ENCODE measurements at places on chromosomes 6 and 20.

GRCh38 chr6:26275663-26276062, 89.3 kb upstream of the BTN3A2 start:
- DNase-seq, result no peak

GRCh38 chr6:19803331-19804204, 33.6 kb upstream of the ID4 start:
- no peak for DNase-seq

DNA sequence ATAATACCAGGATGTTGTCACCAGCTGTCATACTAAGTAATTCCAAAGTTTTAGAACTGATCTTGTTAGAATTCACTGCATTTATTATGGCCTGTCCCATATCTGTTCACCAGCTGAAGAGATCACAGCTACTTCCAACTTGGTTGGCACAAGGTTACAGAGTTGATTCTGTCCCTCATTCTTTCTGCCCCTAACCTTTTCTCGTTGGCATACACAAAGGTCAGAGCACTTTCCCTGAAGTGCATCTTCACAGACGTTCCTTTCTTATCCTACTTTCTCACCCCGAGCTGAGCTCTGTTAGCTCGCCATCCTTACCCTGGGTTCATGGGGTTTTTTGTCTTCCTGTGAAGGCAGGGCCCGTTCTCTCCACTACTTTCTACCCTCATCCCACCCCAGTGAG, 66.0 kb upstream of the VSTM2L start:
- no peak for DNase-seq

GRCh38 chr6:85452441-85452881, 2.6 kb downstream of the NT5E start:
- no peak for DNase-seq

DNA sequence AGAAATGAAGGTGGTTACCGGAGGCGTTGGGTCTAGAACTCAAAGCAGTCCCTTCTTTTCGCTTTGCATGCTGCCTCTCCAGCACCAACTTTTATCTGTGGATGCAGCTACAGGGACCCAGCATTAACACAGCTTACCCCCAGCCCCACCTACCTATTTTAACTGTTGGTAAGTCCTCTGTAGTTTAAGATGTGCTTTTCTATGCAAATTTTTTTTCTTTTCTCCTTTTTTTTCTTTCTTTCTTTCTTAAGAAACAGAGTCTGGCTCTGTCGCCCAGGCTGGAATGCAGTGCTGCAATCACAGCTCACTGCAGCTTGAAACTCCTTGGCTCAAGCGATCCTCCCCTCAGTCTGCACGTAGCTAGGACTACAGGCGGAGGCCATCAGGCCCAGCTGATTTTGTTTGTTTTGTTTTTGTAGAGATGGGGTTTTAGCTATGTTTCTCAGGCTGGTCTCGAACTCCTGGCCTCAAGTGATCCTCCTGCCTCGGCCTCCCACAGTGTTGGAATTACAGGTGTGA, 6.5 kb upstream of the USP45 start:
- no peak for DNase-seq

GRCh38 chr6:54074578-54075195, 36.6 kb upstream of the MLIP start:
- no peak for DNase-seq

- DNase-seq, result no peak
Measured at GRCh38 chr6:169804427-169804826, 53.0 kb downstream of the ERMARD start.

DNA sequence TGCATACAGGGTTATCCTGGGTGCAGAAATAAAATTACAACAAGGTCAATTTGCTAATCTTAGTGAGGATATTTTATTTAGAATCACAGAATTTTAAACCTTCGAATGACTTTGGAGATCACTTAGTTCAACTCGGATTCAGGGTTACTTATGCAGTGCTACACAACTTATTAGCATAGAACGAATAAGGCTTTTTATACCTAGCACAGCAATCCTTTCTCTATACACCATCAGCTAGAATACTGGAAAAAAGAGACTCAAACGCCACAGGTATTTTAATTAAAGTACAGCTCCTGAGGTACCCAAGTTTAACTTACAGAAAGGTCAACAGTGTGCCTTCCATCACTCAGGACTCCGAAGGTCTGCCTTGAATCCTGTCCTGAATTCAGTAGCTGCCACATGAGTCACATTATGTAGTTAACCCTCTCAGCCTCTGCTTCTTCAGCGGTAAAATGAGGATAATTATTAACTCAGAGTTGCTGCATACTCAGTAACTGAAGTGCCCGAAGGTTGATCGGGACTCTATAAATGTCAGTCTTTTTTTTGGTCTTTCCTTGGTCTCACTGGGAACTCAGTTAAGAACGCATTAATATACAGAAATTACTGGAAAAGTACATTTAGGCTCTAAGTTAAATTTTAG, 6.0 kb upstream of the QKI start:
- DNase-seq, result no peak

GRCh38 chr6:29968130-29968529, 25.8 kb downstream of the HLA-A start:
- DNase-seq, result no peak

- DNase-seq, result no peak
Measured at GRCh38 chr6:44262467-44263353, 2.6 kb downstream of the NFKBIE start.

DNA sequence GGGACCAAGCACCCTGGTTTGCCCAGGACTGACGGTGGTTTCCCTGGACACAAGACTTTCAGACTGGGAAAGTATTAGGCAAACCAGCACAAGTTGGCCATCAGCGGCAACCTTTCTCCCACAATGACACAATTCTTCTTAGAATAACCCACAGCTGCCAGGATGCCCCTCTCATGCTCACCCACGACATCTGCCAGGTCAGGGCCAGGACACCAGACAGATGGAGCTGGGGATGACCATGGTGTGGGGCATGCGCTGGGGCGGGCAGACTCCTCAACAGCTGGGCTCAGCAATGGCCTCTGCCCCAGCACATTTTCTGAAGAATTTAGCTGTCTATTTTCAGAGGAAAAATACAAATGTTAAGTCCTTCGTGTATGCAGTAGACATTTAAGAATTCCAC, 226.4 kb downstream of the FNDC1 start:
- no peak for DNase-seq

- DNase-seq, result no peak
Measured at GRCh38 chr6:90219209-90219985, 77.2 kb downstream of the BACH2 start.

- no peak for DNase-seq
Measured at GRCh38 chr20:11379257-11380011, 538.3 kb upstream of the BTBD3 start.

DNA sequence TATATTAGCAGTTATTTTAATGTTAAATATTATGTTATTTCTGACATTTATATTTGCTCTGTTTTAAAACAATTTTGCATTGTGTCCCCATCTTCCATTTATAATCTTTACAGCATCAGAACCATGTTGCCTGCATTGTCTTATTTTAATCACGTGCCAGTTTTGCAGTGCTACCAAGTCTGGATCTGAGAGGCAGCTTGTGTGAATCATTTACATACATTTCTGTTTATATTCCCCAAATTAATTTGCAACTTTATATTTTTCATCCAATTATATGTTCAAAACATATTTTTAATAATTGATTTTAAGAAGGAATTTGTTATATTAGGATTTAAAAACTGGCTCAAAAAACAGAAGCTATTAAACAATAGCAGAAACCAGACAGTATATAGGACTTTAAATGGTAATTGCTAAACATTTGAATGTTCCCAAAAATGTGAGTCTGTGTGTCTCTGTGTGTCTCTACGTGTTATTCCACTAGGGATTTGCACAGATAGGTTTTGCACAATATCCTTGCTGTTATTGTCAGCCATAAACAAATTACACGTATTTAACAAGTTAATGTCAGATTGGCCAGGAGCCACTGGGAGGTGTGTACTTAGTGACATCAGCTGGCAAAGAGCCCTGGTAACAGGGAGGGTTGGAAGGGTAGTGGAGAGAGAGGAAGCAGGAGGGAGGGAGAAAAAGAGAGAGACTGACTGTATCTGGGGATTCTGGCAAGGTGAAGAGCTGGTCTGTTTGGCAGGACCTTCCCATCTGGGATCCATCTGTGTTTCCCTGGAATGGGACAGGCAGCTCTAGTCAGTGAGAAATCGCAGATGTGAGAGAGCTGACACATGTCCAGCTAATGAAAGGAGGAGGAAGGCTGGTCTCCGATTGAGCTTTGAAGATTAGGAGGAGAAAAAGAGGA, 72.1 kb downstream of the CBFA2T2 start:
- peak; percentile 12 for DNase-seq

- DNase-seq, result no peak
Measured at GRCh38 chr6:134251320-134251719, 66.6 kb downstream of the SGK1 start.

DNA sequence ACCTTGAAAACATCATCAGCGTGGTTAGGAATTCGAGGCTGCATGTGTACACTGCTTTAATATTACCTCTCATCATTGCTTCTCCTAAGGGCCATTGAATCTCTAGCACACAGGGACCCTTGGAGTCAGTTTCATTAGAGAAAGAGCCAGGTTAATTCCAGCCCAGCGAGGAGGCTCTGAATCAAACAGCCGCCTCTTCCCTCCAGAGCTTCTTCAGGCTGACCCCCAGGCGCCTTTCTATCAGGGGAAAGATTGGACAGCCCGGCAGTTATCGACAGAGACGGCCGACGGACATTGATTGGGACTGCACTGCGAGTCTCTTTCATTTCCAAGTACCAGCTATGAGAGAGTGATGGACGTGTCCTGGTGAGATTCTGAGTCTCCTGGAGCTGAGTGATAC, 159.2 kb downstream of the ANKRD60 start:
- DNase-seq, result no peak

DNA sequence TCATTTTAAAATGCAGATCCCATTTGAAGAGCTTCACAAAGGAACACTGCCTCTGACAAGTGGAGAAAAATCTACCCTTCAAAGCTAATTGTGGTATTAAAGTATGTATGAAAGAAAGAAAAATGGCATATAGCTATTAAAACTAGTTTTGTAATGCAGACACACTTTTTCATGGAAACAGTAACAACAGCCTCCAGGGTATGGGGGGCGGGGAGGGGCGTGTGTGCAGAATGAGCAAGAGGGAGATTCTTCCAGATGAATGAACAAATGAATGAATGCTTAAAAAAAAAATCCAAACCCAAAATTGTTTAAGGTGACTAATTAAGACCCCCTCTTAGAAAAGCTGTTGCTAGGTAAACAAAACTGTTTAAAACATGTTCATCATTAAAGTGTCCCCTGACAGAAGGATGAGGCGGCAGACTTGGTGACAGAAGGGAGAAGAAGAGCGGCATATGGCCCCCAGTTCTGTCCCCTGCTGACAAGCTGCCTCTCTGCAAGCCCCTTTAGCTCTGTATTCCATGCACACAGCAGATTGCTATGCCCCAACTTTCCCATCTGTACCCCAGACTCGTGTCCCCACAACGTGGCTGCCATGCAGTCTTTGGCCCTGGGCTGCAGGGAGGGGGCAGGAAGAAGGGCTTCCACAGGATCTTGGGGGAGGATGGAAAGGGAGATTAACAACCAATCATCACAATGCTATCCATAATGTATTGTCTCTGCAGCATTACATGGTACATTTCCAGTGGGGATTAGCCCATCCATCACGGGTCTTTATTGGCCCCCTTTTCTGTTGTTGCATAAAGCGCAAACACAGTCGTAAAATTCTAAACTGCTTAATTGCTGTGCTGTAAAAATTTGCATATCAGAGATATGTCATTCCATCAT, 108.4 kb upstream of the OLIG3 start:
- no peak for DNase-seq

- no peak for DNase-seq
Measured at GRCh38 chr20:15364781-15365180, 1027.4 kb upstream of the FLRT3 start.

- no peak for DNase-seq
Measured at GRCh38 chr6:38715016-38715689, at the start of gene DNAH8. Gene DNAH8, plus strand, starts transcription at chr6:38715311. Its CDS starts 7,499 bp downstream, at chr6:38722810.

- DNase-seq, result no peak
Measured at GRCh38 chr20:32285082-32285620, 7.7 kb downstream of the KIF3B start.

DNA sequence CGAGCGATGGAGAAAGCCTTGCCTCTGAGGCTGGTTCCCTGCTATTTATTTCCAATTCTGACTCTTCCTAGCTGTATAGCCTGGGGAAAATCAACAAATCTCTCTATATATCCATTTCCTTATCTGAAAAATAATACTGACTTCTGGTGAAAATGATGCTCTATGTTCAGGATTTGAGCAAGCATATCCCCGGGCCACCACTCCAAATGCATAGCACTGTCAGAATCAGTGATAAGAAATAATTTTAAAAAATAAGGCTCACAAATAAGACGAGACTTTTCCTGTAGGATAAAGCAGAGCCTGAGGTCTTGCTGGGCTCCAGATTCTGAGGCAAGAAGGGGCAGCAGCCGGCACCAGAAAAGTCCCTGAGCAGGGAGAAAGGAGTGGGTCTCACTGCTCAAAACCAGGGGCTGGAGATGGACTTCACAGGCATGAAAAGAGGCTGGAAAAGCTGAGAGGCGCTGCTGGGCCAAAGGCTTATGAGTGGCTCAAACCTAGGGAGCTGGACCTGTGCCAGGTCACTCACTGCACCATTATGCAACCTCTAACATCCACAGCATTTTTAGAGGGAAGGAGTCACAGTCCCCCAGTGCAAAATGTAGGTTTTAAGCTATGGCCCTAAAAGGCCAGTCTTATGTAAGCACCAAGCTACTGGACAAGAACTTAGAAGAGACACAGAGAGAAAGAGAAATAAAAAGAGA, 48.1 kb upstream of the SLC17A4 start:
- no peak for DNase-seq

DNA sequence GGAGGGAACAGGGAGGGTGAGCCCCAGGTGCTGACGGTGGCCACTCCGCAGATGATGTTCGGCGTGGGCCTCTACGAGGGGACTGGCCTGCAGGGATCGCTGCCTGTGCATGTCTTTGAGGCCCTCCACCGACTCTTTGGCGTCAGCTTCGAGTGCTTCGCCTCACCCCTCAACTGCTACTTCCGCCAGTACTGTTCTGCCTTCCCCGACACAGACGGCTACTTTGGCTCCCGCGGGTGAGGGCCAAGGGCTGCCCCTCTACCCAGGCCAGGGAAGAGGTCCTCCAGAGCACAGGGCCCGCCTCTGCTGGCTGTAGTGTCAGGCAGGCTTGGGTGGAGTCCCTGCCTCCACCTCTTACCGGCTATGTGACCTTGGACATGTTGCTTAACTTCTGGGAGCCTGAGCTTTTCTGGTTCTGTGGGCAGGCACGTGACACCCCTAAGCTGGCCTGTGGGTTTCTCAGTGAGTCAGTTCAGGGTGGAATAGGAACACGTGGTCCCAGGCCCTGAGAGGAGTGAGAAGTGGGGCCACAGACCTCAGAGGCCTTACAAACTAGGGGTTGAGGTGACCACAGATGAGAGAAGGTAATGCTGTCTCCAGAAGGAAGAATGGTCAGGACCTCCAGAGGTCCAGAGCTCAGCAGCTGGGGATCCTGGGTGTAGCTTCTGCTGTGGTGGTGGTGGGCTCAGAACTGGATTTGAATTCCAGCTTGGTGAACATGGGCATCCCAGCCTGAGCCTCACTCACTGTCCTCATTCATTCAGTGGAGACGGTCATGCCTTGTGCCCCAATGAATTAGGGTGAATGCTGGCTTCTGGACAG, 11.9 kb downstream of the PCIF1 start:
- DNase-seq, result no peak

- no peak for DNase-seq
Measured at GRCh38 chr6:11392778-11393507, 144.6 kb upstream of the TMEM170B start.
